Motor neuron (in vitro differentiated cells): ENCODE measurements at places on chromosomes 1 and 21.

- no peak for ATAC-seq
These were observed 10.4 kb downstream of the LDLRAD1 start for GRCh38 chr1:54007613-54008012.

DNA sequence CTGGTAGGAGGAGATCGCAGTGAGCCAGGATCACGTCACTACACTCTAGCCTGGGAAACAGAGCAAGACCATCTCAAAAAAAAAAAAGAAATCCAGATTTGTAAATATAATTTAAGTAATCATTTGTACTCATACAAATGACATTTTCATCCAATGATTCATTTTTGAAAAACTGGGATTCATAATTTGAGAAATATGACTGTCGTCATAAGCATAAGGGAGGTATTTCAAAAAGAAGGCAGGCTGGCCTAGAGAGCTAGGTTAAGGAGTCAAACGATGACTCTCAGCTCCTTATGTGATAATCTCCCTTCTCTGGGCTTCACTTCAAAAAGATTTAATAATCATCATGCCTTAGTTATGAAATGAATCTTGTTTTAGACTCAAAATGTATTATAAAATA lies 2.3 kb downstream of the GART start:
- no peak for ATAC-seq

DNA sequence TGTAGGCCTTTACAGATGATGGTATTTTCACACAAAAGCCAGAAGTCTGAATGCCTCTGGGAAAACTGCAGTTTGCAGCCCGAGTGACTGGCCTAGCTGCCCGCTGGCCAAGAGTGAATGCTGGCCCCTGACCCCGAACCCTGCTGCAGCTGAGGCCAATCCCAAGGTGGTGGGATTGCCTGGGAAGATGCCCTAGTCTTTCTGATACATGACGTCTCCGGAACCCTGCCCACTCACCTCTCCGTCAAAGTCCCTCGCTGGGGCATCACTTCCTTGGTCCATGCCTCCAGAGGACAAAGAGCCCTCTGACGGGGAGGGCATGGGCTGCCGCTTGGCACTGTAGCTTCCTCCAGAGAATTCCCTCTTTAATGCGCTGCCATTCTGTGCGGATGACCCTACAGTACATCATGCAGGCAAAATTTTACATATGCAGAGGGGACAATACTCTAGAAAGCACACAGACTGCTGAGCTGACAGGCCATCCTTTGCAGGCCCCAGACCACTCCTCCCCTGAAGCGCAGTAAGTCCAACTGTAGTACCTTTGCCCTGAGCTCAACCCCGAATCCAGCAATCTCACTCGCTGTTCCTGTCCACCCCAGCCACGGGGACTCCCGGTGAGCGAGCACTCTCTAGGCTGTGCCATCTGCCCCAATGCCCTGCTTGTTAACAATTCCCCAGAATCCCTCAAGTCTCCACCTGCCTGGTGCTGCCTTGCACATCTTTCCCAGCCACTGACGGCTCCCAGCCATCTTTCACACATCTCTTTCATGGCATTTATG lies 54.7 kb downstream of the COQ8A start:
- peak; percentile 57 for ATAC-seq

- ATAC-seq = no peak
These were observed 455.2 kb upstream of the RUNX1 start for GRCh38 chr21:35504277-35504676.

DNA sequence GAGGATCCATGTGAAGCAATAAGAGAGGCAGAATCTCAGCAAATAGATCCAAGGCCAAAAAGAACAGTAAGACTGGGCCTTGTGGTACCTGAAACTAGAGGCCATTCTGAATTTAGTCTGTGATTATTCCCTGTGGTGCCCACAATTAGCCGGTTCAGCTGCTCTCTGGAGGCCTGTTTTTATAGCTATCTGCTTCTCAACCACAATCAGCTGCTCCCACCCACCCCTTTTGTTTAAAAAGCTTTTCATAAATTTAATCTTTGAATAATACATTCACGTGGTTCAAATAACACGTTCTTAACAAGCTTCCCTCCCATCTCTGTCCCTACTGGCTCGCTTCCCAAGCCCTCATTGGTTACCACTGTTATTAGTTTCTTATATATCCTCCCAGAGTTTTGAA lies 18.0 kb downstream of the UBE2T start:
- ATAC-seq = no peak

DNA sequence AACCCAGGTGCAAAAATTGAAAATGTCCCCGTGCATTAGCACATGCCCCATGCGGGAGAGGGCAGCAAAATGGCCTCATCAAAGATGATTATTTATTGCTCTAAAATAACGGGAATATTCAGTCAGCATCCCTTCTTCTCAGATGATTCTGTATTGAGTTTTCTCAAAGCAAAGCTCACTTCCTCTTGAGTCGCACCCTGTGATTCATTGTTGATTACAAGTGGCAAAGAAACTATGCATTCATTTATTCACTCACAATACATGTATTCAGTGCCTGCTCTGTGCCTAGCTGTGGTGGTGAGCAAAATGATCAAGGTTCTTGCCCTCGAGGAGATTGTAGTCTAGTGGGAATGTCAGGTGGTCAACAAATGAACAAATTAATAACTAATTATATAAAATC lies 226.0 kb upstream of the KAZN start:
- no peak for ATAC-seq

DNA sequence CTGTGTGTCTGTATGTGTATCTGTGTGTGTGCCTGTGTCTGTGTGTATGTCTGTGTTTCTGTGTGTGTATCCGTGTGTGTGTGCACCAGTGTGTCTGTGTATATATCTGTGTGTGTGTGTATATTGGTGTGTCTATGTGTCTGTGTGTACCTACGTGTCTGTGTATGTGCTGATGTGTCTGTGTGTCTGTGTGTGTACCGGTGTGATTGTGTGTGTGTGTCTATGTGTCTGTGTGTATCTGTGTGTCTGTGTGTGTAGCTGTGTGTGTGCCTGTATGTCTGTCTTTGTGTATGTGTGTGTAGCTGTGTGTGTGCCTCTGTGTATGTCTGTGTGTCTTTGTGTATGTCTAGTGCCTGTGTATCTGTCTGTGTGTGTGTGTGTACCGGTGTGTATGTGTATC lies 32.0 kb downstream of the CAMK2N1 start:
- ATAC-seq = no peak

GRCh38 chr21:27275294-27275927 lies 308.5 kb upstream of the ADAMTS5 start:
- ATAC-seq = peak; percentile 37

GRCh38 chr1:910311-910880 lies 13.3 kb upstream of the SAMD11 start:
- no peak for ATAC-seq

GRCh38 chr1:55231745-55232144 lies 16.6 kb upstream of the USP24 start:
- no peak for ATAC-seq

GRCh38 chr1:207404849-207405525 lies 49.1 kb upstream of the CR2 start:
- peak; percentile 71 for ATAC-seq

DNA sequence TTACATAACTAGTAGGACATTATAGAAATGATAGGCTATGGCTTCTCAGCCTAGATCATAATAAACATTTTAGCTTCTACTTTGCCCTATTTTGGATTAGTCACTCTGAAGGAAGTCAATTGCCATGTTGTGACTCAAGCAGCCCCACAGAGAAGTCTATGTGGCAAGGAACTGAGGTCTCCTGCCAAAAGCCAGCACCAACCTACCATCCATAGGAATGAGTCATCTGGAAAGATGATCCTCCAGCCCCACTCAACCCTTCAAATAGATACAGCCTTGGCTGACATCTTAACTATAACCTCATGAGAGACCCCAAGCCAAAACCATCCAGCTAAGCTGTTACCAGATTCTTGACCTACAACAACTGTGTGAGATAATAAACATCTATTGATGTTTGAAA lies 76.3 kb upstream of the BEND5 start:
- no peak for ATAC-seq

GRCh38 chr1:43549921-43550597 lies 19.4 kb downstream of the PTPRF start:
- peak; percentile 68 for ATAC-seq

DNA sequence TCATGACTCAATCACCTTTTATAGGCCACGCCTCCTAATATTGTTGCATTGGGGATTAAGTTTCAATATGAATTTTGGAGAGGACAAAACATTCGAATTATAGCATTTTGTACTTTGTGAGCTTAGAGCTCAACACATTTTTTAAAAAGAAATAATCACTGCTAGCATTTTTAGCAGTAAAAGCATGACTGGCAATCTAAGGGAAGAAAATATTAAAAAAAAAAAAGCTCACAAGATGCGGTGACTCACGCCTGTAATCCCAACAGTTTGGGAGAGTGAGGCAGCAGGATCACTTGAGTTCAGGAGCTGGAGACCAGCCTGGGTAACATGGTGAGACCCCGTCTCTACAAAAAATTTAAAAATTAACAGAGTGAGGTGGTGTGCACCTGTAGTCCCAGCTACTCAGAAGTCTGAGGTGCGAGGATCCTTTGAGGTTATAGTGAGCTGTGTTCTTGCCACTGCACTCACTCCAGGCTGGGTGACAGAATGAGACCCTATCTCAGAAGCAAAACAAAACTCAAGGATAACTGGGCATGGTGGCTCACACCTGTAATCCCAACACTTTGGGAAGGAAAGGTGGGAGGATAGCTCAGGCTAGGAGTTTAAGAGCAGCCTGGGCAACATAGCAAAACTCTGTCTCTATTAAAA lies 28.8 kb upstream of the DIPK1A start:
- no peak for ATAC-seq

GRCh38 chr1:39900662-39901463 lies 854 bp downstream of the MYCL start:
- ATAC-seq = no peak

- ATAC-seq = no peak
These were observed 15.9 kb upstream of the PADI1 start for GRCh38 chr1:17188889-17189631.

DNA sequence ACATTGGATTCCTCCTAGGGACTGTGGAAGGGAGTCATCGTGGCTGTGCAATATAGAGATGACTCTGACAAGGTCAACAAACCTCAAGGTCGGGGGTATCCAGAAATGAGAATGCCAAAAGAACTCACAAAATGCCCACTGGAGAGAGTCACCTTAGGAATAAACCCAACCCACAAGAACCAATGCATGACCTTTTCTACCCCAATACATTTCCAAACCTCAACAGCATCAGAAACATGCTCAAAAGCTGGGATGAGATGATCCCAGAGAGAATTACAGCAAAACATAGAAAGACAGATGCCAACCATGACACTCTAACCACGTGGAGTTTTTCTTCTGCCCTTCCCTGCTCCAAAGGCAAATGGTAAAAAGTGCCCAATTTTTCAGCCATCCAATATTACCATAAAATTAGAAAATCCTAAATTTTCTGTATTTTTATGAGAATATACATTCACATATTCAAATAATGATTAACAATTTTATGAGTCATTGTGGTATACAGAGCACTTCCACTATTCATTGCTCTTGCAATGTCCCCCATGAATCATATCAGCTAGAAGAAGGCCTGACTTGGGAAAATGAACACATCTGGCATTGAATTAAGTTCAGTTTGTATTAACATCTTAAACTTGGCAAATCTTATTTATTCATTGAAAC lies 88.2 kb upstream of the PALMD start:
- peak; percentile 64 for ATAC-seq

DNA sequence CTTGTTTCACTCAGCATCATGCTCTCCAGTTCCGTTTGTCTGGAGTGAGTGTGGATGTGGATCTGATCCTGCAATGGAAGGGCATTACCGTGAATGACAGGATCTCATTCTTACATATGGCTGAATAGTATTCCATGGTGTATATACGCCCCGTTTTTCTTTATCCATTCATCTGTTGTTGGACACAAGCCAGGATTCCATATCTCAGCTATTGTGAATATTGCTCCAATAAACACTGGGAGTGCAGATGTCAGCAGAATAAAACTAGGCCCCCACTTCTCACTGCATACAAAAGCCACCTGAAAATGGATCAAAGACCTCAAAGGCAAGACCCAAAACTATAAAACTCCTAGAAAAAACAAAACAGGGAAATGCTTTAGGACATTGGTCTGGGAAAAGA lies 120.3 kb upstream of the TMPRSS2 start:
- ATAC-seq = no peak

DNA sequence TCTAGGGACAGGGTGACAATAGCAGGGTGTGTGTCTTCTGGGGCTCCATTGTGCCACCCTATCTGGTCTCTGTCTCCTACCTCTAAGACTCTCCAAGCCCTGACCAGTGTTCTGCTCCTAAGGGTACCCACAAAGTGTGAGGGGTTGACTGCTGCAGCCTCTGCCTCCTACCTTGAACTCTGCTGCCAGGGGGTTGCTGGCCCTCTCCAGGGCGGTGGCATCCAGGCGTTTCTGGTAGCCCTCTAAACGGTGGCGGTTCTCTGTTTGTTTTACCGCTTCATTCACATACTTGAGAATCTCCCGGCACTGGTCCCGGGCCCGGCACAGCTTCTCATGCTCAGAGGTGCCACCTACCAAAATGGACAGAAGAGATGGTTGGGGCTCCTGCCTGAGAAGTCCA lies 24.4 kb downstream of the LRRC71 start:
- ATAC-seq = no peak

DNA sequence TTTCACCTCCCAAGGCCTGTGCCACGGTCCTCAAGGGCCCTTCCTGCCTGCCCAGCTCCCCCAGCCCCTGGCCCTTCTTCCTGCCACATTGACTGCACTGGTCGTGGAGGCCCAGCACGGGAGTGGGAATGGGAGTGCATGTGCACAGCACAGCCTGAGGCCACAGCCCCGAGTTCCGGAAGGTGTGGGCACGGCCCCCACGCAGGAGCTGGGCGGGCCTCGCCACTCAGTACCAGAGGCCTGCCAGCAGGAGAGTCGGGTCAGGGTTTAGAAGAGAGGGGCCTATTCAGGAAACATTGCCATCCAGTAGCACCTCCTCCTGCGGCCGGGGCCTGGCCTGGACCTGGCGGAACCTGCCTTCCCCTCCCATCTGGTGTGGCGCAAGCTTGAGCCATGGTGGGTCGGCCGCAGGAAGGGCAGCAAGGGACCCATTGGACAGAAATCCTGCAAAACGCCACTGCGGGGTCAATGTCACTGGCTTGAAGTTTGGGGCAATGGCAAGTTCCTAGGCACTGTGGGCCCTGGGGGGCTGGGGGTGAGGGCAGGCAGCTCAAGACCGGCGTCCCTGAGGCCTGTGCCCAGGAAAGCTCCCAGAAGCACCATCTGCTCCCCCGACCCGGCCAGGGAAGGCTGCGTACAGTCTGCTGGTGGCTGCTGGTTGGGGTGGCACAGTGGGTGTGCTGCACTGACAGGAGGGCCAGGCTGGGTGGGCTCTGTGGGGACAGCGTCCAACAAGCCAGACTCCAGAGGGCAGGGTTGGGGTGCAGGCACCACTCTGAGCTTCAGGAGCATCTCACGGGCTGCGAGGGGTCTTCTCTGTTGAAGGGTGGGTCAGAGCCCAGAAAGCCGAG lies 1.8 kb upstream of the TMEM52 start:
- ATAC-seq = no peak

- ATAC-seq = peak; percentile 37
These were observed 562 bp downstream of the MAP7D1 start for GRCh38 chr1:36156329-36157114.

DNA sequence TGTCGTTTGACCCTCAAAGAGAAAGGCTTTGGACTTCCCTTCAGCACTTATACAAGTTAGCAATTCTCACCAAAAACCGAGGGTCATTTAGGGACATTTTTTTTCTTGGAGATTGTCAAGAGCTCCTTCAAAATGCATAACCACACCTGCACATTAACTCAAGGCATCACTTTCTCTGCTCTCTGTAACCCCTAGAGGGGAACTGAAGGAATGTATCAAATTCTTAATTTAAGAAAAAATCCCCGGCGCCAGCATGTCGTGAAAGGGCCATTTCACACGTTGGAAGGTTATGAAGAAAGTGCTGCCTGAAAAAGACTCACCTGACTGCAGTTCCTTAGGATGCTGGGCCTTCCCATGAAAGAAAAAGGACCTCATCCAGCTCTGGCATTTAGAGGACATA lies 131.6 kb upstream of the ZC3H12A start:
- no peak for ATAC-seq
